ENCODE measurements at places on chromosomes 1 and 21. TPM values are rescaled to one million over a fixed set of nuclear protein-coding genes. Genes with fewer than 3 reads are reported as not detected.

GRCh38 chr1:155085504-155086127 is 7.0 kb downstream of the EFNA3 start:
- DNase-seq, result peak; percentile 59

DNA sequence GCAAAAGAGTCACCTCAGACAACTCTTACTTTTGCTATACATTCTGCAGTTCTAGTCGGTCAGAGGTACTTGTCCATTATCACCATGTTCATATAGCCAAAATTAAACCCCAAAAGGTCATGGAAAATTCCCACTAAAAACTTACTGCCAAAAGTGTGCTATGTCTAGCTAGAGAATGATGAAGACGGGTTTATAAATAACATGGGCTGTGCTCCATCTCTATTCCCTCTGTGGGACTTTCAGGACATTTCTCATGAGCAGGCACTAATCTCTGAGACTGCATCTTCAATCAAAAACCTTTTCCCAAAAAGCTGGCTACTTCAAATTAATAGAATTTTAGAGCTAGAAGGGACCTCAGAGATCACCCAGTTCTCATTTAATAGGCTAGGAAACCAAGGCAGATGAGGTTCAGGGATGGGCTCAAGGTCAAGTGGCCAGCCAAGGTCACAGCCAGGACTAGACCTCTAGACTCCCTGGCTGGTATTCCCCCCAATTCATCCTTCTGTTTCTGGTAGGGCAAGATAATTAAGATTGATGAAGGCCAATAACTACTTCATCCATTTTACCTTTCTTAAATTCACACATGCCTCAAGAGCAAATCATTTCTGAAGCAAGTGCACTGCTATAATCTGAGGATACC is 21.0 kb upstream of the MOB3C start:
- DNase-seq, result no peak

- no peak for DNase-seq
These were observed 68.2 kb downstream of the LHX9 start for GRCh38 chr1:197985351-197985750.

- DNase-seq, result no peak
These were observed 57.8 kb downstream of the PGBD5 start for GRCh38 chr1:230368363-230368762.

GRCh38 chr1:29838738-29839320 is 602.5 kb downstream of the PTPRU start:
- no peak for DNase-seq

- DNase-seq, result no peak
These were observed 100.2 kb upstream of the IPO9 start for GRCh38 chr1:201728731-201729130.

DNA sequence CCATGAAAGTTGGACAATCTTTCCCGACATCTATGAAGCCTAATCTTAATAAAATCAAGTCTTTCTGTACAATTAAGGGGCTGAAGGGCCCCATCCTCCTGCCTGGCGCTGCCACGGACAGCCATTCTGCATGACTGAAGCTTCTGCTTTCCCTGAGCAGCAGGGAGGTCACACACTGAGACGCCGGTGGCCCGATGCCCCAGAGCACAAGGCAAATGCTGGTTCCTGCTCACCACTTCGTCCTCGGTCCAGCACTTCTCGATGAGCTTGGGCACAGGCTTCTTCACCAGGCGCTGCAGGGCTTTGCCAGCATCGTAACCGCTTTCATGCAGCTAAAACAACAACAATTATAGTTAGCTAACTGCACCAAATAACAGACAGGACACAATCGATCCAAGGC is 147.8 kb downstream of the SLC45A1 start:
- no peak for DNase-seq

SH2D1B gene
- 133 TPM for total RNA-seq

S100A12 gene
- 20.4 TPM for total RNA-seq

HAPLN2 gene
- total RNA-seq, result not detected

Measured in natural killer cell (primary cell).